ENCODE measurements at places on chromosomes 16 and 17.
A peak's percentile ranks its signal among the peaks of the same experiment; 100 is the strongest.

DNA sequence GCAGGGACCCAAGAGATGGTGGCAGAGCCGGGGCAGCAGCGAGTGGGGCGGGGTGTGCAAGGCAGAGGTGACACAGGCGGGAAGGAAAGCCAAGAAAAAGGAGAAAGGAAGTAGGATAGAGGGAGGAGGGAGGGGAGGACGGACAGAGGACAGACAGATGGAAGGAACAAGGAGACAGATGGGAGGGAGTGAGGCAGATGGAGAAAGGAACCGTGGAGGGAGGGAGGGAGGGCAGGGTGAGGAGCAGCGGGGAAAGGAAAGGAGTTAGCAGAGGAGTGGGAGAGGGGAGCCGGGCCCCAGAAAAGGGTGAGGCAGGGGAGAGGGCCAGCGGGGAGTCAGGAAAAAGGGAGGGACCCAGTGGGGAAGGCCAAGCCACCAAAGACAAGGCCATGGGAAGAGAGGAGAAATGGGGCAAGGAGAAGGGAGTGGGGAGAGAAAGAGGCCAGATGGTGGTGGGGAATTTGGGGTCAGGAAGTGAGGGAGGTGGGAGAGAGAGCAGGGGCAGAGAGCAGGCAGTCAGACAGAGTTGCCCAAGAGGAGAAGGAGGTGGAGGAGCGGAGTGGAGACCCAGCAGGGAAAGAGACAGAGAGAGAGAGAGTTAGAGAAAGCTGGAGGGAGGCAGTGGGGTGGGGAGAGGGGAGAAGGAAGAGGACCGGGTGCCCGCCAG lies 13.2 kb upstream of the ASGR1 start:
- peak; percentile 29 for DNase-seq

GRCh38 chr17:54536306-54536705 lies 364.3 kb upstream of the TOM1L1 start:
- DNase-seq: no peak

DNA sequence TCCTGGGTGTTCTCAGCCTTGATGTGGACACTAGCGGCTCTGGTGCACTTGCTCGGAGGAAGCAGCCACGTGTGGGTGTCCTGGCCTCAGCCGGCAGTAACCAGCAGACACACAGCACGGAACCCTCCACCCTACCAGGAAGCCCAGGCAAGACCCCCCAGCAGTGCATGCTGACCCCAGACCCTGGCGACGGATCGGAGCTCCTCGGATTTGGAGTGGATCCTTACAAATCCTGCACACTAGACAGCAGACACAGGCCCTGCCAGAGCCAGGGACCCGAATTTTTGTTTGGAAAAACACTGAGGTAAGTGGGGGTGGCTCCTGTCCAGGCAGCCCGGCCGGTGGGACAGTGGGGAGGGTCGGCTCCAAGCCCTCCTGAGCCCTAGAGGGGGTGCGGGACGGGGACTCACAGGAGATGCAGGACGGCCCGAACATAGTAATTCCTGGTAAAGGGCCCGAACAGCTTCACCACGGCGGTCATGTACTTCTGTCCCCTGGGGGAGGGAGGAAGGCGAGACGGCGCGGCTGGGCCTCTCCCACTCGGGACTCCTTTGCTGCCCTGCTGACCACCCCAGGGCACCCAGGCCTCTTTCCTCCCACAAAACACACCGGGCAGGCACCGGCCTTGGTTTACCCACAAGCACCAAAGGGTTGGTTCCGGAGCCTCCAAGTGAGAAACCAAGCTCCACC lies 4.4 kb downstream of the CYBA start:
- no peak for DNase-seq

DNA sequence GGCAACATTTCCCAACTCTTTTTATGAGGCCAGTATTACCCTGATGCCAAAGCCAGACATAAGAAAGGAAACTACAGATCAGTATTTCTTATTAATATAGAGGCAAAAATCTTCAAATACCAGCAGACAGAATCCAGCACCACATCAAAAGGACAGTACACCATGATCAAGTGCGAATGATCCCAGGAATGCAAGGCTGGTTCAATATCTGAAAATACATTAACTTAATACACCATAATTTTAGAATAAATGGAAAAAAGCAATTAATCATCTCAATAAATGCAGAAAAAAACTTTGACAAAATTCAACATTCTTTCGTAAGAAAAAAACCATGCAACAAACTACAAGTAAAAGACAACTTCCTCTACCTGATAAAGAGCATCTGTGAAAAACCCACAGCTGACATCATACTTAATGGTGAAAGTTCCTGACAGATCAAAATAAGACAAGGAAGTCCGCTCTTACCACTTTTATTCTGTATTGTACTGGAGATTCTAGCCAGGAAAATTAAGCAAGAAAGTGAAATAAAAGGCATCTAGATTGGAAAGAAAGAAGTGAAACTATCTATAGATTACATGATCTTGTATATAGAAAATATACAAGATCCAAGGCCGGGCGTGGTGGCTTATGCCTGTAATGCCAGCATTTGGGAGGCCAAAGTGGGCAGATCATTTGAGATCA lies 26.4 kb upstream of the MAPK3 start:
- DNase-seq: no peak

- peak; percentile 77 for DNase-seq
Observed at GRCh38 chr17:77479372-77480198, 338.8 kb downstream of the SEC14L1 start.

- DNase-seq: no peak
Observed at GRCh38 chr16:84049403-84050060, 6.9 kb upstream of the SLC38A8 start.

DNA sequence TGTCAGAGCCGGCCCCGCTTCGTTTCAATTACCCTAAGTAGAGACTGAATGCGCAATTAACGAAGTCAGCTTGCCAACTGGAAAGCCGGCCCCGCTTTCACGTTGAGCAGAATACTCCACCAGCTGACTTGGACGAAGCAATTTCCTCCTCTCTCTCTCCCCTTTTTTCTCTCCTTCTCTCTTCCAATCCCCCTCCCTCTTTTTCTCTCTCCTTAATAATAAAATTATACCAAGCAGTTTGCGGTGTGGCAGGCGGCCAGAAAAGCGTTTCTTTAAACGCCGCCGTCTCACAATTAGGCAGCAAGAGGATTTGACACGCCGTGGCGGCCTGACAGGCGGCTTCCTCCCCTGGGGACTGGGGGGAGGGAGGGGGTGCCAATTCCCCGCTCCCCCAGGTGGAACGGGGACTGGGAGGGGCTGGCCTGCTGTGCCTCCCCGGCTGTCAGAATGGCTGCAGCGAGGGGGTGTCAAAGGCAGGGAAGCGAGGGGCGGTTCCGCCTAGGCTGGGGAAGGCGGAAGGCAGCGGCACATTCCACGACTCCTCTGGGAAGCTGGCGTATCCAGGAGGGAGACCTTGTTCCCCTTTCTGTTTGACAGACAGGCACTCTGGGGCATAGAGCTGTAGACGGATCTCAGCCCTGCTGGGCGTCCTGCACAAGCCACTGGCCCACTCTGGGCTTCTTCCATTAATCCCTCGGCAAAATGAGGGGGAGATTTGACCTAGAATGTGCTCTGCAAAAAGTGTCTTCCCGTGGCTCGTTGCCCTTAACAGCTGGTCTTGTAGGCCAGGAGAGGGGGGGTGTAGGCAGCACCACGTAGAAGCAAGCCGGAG lies 52.7 kb downstream of the SREBF1 start:
- DNase-seq: peak; percentile 77

- DNase-seq: no peak
Observed at GRCh38 chr17:43517161-43517560, 29.0 kb downstream of the ETV4 start.

DNA sequence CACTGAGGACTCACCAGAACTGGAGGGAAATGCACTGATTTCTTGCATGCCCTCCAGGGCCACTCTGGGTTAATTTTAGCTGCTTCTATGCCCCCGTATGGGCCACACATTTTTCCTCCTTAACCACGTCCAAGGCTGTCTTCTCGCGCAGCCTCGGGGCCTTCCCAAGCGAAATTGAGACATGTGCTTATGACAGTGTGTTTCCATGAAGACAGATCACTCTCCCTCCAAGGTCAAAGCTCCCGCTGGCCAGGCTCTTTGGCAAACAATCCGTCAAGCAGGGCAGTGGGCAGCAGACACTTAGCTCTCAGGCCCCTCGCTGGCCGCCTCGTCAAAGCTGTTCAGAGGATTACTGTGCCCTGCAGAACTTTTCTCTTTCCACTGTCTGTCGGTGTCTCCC lies 243.0 kb upstream of the N4BP1 start:
- DNase-seq: no peak

DNA sequence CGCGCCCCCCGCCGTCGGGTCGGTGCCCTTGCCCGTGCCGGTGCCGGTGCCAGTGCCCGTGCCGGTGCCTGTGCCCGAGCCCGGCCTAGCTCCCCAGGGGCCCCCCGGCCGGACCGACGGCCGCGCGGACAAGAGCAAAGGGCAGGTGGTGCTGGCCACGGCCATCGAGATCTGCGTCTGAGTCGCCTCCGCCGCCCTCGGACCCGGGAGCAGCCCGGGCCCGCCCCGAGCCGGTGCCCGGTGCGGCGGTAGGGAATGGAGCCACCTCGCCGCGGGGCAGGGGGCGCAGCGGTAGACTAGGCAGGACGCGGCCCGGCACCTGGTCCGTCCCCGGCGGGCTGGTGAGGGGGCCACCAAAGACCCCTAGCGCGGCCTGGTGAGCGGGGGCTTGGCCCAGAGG lies 28.4 kb downstream of the SBK1 start:
- DNase-seq: no peak

GRCh38 chr16:8678068-8678927 lies 3.9 kb downstream of the ABAT start:
- no peak for DNase-seq

GRCh38 chr17:57033296-57033695 lies 51.8 kb upstream of the AKAP1 start:
- DNase-seq: no peak

DNA sequence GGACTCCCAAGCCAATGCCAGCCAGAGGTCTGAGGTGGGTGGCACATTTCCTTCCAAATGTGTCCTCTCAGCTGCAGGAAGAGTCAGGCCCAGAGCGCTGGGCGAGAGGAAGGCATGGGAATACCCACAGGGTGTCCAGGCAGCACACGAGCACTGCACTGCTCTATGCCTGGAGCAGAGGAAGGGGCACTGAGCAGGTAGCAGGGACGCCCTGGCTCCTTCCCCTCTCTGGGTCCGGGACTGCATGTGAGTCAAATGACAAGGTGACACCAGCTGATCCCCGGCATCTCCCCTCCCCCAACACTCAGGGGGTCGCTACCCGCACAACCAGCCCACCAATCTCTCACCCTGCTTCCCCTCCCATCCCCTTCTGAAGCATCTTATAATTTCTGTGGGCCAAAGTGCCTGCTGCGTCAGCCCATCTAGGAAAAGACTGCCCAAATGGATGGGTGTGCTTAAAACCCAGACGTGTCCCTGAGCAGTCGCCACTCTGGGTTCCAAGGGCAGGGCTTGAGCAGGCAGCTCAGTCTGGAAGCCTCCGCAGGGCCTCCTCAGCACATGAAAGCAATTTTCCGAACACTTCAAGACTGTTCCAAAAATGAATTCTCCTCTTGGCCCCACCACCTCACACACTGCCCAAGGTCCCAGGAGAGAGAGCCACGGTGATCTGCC lies 12.0 kb upstream of the BCAR1 start:
- DNase-seq: peak; percentile 54

GRCh38 chr17:40542558-40543411 lies 22.5 kb downstream of the CCR7 start:
- peak; percentile 85 for DNase-seq

GRCh38 chr16:3520841-3521240 lies 20.0 kb downstream of the CLUAP1 start:
- DNase-seq: peak; percentile 73

DNA sequence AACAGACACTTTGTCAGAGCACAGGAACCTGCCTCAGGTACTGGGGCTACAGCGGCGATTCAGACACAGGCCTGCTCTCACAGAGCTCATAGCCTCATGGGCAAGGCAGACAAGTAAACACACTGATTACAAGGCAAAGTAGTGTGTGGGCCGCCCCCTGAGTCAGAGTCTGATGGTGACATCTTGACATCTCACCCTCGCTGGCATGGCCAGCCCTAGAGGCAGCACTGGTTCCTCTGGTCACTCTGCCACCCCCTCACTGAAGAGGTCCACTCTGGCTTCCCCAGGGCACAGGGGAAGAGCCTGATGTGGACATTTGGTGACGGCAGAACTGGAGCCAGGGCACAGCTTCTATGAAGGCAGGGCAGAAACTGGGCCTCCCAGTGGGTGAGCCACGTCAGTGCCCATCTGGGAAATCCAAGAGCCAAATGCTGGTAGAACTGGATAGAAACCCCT lies 32.9 kb upstream of the TOB1 start:
- no peak for DNase-seq

DNA sequence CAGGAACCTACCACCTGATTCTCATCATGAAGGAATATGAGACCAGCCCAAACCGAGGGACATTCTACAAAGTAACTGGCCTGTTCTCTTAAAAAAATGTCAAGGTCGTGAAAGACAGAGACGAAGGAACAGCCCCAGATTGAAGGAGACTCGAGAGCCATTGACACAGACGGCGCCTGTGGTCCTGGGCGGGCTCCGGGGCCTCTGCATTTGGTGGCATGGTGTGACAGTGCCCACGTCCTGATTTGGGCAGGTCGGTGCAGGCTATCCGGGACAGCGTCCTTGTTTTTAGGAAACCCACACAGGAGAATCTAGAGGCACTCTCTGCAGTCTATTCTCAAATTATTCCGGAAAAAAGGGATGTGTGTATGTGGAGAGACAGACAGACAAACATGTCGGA lies 64.1 kb downstream of the ADCY9 start:
- no peak for DNase-seq

DNA sequence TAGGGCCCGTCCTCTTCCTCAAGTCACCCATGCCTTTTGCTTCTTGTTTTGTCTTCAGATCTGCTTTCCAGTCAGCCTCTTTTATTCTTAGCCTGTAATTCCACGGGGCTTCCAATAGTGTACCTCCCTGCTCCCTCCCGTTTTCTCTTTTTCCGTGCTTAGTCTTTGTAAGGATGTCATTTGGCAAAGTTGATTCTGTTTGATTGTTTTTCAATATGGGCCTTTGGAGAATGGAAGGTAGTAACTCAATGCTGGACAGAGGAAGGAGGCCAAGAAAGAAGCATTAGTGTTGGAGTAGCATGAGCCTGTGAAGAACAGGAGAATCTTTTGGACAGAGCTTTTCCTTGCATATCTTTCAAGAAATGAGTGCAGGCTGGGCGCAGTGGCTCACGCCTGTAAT lies 6.5 kb downstream of the WWP2 start:
- DNase-seq: no peak

DNA sequence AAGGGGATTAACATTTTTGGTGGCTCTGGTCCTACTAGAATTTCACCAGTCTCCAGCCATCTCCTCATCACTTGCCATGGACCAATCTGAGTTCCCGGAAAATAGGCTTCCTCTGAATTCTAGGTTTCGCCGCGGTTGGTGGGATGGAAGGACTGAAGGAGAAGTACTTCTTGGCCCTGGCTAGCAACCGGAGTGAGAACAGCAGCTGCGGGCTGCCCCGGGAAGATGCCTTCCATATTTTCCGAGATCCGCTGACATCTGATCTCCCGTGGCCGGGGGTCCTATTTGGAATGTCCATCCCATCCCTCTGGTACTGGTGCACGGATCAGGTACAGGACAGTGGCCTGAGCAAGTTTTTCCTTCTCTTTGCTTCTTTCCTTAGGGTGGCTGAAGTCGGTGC lies 45.0 kb downstream of the SLC5A11 start:
- no peak for DNase-seq
